ENCODE measurements at places on chromosomes 6 and 20. TPM values are rescaled to one million over a fixed set of nuclear protein-coding genes. Genes with fewer than 3 reads are reported as not detected.

The STMND1 gene
- not detected for total RNA-seq

GRCh38 chr6:106385530-106385929 lies 25.0 kb downstream of the CRYBG1 start:
- no peak for DNase-seq
- H3K36me3 ChIP-seq: no peaks in the 10 kb centered on the region
- no peak overlapping the region for H3K4me3 ChIP-seq
- no peak overlapping the region for H3K27ac ChIP-seq
- H3K4me1 ChIP-seq: no peaks in the 10 kb centered on the region

The DOK5 gene
- total RNA-seq: 15.9 TPM

The SNAP91 gene
- total RNA-seq: 2.3 TPM

GRCh38 chr6:12570461-12571030 lies 146.0 kb upstream of the PHACTR1 start:
- no peak overlapping the region for H3K4me3 ChIP-seq
- H3K4me1 ChIP-seq: no peaks in the 10 kb centered on the region
- H3K27ac ChIP-seq: no peak overlapping the region
- DNase-seq: peak; percentile 18
- H3K27me3 ChIP-seq: no peaks in the 10 kb centered on the region

DNA sequence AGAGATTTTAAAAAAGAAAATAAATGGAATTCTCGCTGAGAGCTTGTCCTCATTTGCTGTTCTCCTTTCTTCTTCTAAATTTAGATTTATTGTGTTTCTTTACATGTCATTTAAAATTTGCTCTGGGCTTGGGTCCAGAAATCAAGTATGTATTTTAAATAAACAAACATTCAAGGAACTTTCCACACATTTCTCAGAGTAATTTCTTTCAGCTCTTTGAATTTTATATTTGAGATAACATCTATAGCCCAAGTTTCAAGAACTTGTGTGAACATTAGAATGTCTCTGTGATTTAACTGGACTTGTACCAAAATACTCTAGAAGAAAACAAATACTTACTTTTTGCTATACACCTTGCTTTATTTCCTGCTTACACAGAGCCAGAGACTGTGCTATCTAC lies 192.3 kb downstream of the TMEM200A start:
- H3K27ac ChIP-seq: no peak overlapping the region
- H3K4me1 ChIP-seq: no peaks in the 10 kb centered on the region
- H3K27me3 ChIP-seq: no peaks in the 10 kb centered on the region
- no peaks in the 10 kb centered on the region for H3K36me3 ChIP-seq

The MPIG6B gene
- 0.09 TPM for total RNA-seq

GRCh38 chr6:84052204-84052882 lies 18.8 kb downstream of the MRAP2 start:
- DNase-seq: peak; percentile 91
- H3K36me3 ChIP-seq: no peaks in the 10 kb centered on the region
- peak overlapping the region; percentile 97 for H3K27ac ChIP-seq

The ALDH8A1 gene
- 1.1 TPM for total RNA-seq

DNA sequence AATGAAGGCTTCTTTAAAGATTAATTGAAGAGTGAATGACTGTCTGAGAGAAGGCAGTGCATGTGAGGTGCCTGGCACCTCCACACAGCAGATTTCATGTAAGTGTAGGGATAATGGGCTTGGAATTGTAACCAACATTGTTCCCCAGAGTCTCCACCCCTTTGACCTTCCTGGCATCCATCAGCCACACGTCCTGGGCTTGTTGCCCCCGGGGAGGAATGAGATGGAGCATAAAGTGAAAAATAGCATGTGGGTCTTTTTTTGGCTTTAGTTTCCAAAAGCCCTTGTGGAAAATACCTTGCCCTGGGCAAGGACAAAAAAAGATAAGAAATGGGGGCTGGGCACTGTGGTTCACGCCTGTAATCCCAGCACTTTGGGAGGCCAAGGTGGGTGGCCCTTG lies 242.2 kb upstream of the ECI2 start:
- H3K4me3 ChIP-seq: no peak overlapping the region
- no peak overlapping the region for H3K27ac ChIP-seq
- H3K4me1 ChIP-seq: peaks cover 20% of the 10 kb centered on the region
- H3K27me3 ChIP-seq: no peaks in the 10 kb centered on the region

DNA sequence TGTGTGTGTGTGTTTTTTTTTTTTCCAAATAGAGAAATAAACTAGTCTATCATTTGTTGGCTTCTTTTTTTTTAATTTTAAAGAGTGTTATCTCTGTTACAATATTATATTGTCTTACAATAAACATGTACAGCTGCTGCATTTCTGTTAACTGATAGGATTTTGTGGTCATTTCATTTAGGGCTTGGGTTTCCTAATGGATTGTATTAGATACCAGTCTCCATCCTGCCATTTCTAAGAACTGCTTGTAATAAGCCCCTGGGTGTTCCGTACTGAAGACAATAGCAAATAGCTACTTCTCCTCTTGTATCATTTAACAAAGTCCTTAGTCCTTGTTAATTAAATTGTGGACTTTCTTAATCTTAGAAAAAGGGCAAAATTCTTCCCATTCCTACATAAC lies 45.7 kb downstream of the SOBP start:
- H3K4me3 ChIP-seq: no peak overlapping the region
- peaks cover 14% of the 10 kb centered on the region for H3K36me3 ChIP-seq
- no peak overlapping the region for H3K27ac ChIP-seq

DNA sequence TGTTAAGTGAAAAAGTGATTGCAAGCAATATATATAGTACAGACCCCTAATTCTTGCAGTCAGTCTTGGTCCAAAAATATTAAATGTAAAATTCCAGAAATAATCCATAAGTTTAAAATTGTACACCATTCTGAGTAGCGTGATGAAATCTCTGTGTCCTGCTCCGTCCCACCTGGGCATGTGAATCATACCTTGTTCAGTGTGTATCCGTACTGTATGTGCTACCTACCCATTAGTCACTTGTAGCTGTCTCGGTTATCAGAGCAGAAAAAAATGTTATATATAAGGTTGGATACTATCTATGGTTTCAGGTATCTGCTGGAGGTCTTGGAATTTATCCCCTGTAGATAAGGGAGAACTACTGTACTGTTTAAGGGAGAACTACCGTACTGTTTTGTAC lies 16.3 kb downstream of the IRAK1BP1 start:
- no peaks in the 10 kb centered on the region for H3K36me3 ChIP-seq
- H3K4me3 ChIP-seq: no peak overlapping the region
- no peaks in the 10 kb centered on the region for H3K27me3 ChIP-seq
- DNase-seq: no peak

- no peak overlapping the region for H3K27ac ChIP-seq
- no peaks in the 10 kb centered on the region for H3K4me1 ChIP-seq
- no peaks in the 10 kb centered on the region for H3K36me3 ChIP-seq
- DNase-seq: no peak
- peaks cover 63% of the 10 kb centered on the region for H3K27me3 ChIP-seq
- H3K4me3 ChIP-seq: no peak overlapping the region
Observed at GRCh38 chr6:149951096-149951495, 9.3 kb downstream of the ULBP2 start.

GRCh38 chr6:8382434-8382833 lies 52.9 kb downstream of the SLC35B3 start:
- DNase-seq: peak; percentile 12
- H3K4me3 ChIP-seq: no peak overlapping the region
- no peaks in the 10 kb centered on the region for H3K36me3 ChIP-seq
- H3K27me3 ChIP-seq: no peaks in the 10 kb centered on the region
- H3K27ac ChIP-seq: no peak overlapping the region

DNA sequence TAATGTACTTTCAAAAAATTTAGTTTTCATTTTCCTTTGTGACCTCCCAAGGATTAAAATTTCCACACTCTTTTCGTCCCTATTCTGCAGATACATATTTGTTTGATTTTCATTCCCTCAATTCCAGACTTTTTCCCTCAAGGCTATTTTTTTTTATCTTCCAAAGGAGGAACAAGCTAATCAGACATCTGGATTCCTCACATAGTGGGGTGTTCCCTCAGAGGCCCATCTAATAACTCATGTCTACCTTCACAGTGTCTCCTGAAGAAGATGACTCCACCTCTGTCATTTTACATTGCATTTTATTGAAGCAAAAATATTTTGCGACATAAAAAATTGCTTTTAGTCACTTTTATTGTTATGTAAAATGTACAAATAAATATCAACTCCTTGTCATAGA lies 122.2 kb downstream of the RFPL4B start:
- no peak for DNase-seq
- H3K27me3 ChIP-seq: no peaks in the 10 kb centered on the region
- H3K4me3 ChIP-seq: no peak overlapping the region
- no peaks in the 10 kb centered on the region for H3K4me1 ChIP-seq

The SLCO4A1 gene
- total RNA-seq: 0.53 TPM

GRCh38 chr6:854406-855118 lies 161.6 kb upstream of the EXOC2 start:
- no peaks in the 10 kb centered on the region for H3K4me1 ChIP-seq
- H3K27me3 ChIP-seq: no peaks in the 10 kb centered on the region
- H3K36me3 ChIP-seq: no peaks in the 10 kb centered on the region
- H3K27ac ChIP-seq: no peak overlapping the region
- peak; percentile 37 for DNase-seq

DNA sequence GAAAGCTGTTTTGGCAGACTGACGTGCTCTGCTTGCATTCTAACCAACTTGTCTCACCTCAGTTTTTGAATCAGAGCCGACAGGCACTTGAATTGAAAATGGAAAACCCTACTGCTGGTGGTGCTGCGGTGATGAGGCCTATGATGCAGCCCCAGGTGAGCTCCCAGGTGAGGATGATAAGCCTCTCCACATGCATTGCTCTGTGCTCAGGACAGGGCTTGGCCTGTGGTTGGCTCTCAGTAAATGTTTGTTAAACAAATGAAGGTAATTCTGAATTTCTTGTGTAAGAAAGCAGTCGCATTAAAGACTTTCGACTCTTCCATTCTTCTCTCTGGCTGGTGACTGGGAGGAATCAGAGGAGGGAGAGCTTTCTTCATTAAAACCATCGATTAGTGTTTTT lies 136.3 kb downstream of the SULF2 start:
- H3K27ac ChIP-seq: no peak overlapping the region
- peaks cover 41% of the 10 kb centered on the region for H3K36me3 ChIP-seq

GRCh38 chr20:13337090-13337784 lies 116.2 kb downstream of the ISM1 start:
- no peak overlapping the region for H3K27ac ChIP-seq
- no peaks in the 10 kb centered on the region for H3K27me3 ChIP-seq
- H3K4me1 ChIP-seq: no peaks in the 10 kb centered on the region

DNA sequence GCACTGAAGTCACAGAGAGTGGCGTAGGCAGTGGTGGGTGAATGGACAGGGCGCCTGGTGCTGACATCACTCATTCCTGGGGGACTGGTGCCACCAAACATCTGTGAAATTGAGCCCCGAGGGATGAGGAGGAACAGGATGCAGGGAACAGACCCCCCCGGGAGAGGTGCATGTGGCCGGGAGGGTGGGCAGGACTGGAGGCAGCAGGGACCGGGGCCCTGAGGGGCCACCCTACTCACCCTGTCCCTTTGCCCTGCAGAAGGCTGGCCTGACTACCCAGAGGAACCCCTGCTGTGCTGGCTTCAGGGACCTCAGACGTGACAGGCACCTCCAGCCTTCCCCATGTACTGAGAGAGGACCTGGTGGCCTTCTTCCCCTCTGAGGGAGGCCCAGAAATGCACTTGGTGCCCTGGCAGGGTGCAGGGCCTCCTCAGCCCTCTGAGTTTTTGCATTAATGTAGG lies 25.1 kb downstream of the SYNDIG1 start:
- peaks cover 2% of the 10 kb centered on the region for H3K27me3 ChIP-seq
- H3K36me3 ChIP-seq: no peaks in the 10 kb centered on the region
- no peak overlapping the region for H3K4me3 ChIP-seq
- H3K4me1 ChIP-seq: no peaks in the 10 kb centered on the region

The HLA-DMB gene
- 5.6 TPM for total RNA-seq

The BFSP1 gene
- 2.3 TPM for total RNA-seq

- H3K4me1 ChIP-seq: no peaks in the 10 kb centered on the region
- no peak for DNase-seq
- H3K27me3 ChIP-seq: peaks cover 6% of the 10 kb centered on the region
- H3K27ac ChIP-seq: no peak overlapping the region
- no peaks in the 10 kb centered on the region for H3K36me3 ChIP-seq
Observed at GRCh38 chr20:45279992-45280391, 25.6 kb upstream of the SLPI start.

GRCh38 chr6:7045331-7045730 lies 62.4 kb upstream of the RREB1 start:
- H3K4me1 ChIP-seq: peaks cover 20% of the 10 kb centered on the region
- no peak for DNase-seq
- H3K4me3 ChIP-seq: no peak overlapping the region
- H3K36me3 ChIP-seq: no peaks in the 10 kb centered on the region

- no peaks in the 10 kb centered on the region for H3K27me3 ChIP-seq
- DNase-seq: no peak
- no peak overlapping the region for H3K4me3 ChIP-seq
- no peak overlapping the region for H3K27ac ChIP-seq
Observed at GRCh38 chr6:119322034-119322433, 27.5 kb downstream of the MAN1A1 start.

DNA sequence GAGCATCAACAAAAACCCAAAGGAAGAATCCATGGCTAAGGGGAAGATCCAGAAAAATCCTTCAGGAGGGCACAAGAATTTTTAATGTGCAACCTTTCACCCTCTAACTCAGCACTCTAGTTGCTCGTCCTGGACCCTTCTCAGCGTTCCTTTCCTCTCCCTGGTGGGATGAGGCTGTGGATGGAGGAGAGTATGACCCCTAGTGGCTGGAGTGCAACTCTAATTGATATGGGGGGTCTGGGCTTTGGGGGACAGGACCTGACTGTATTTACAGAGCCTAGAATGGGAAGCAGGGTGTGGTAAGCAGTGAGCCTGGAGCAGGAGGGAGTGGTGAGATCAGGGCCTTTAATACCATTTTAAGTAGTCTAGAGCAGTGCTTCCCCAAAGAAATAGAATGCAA lies 83.9 kb upstream of the CEP85L start:
- H3K36me3 ChIP-seq: no peaks in the 10 kb centered on the region
- no peaks in the 10 kb centered on the region for H3K27me3 ChIP-seq
- H3K27ac ChIP-seq: no peak overlapping the region

GRCh38 chr6:70272071-70272470 lies 30.8 kb downstream of the COL9A1 start:
- no peak for DNase-seq
- H3K36me3 ChIP-seq: no peaks in the 10 kb centered on the region
- H3K27ac ChIP-seq: no peak overlapping the region
- no peak overlapping the region for H3K4me3 ChIP-seq

- no peak overlapping the region for H3K27ac ChIP-seq
- H3K27me3 ChIP-seq: no peaks in the 10 kb centered on the region
- peaks cover 1% of the 10 kb centered on the region for H3K4me1 ChIP-seq
- no peak overlapping the region for H3K4me3 ChIP-seq
- no peak for DNase-seq
- H3K36me3 ChIP-seq: no peaks in the 10 kb centered on the region
Observed at GRCh38 chr20:60447703-60448102, 489.5 kb downstream of the CDH26 start.

- H3K4me1 ChIP-seq: peaks cover 6% of the 10 kb centered on the region
- H3K4me3 ChIP-seq: no peak overlapping the region
- H3K27ac ChIP-seq: no peak overlapping the region
- DNase-seq: no peak
- H3K36me3 ChIP-seq: no peaks in the 10 kb centered on the region
Observed at GRCh38 chr20:63099456-63100173, 92.9 kb upstream of the BHLHE23 start.

- peak overlapping the region; percentile 41 for H3K4me3 ChIP-seq
- no peak overlapping the region for H3K27ac ChIP-seq
- peak; percentile 40 for DNase-seq
Observed at GRCh38 chr6:3457710-3458602, 1.1 kb upstream of the SLC22A23 start.

Measured in muscle of leg (tissue), 16 donors.